Natural killer cell (primary cell): ENCODE measurements at places on chromosomes 6 and 20.

DNA sequence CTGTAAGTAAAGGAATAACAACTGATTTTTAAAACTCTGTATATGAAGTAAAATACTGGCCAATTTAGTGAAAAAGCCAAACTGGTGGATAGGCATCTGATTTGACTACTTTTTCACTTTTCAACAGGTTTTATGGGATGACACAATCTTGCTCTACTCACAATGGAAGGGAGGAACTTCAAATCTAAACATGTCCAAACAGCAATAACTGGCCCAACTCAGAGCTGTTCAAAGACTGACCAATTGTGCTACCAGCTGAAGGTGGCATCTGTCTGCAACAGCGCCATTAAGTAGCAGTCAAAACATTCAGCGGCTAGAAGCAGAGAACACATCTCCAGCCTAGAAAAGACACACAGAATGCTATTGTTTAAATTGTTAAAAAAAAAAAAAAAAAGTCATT lies 44.6 kb downstream of the SESN1 start:
- DNase-seq: no peak
- H3K27ac ChIP-seq: no peak overlapping the region
- H3K4me1 ChIP-seq: no peaks in the 10 kb centered on the region
- no peaks in the 10 kb centered on the region for H3K36me3 ChIP-seq
- no peak overlapping the region for H3K4me3 ChIP-seq

DNA sequence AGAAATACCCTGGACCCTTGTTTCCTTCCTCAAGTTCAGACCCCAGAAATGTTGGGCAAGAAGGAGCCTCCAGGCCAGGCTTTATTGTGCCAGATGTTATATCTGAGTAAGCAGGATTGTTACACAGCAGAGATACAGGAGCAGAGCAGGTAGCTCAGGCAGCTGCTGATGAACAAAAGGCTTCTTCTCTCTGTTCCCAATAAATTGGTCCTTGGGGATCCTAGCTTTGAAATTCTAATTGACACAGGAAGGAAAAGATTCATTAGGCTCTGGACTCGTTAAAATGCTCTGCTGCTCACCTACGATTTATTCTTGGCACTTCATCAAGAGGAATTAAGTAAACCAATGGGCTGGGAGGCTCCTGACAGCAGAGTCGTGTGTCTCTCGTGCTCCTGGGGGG lies 54.2 kb downstream of the RALY start:
- peaks cover 4% of the 10 kb centered on the region for H3K4me1 ChIP-seq
- H3K36me3 ChIP-seq: no peaks in the 10 kb centered on the region
- DNase-seq: no peak

- no peaks in the 10 kb centered on the region for H3K27me3 ChIP-seq
- H3K4me1 ChIP-seq: no peaks in the 10 kb centered on the region
- no peak overlapping the region for H3K4me3 ChIP-seq
- H3K27ac ChIP-seq: no peak overlapping the region
- DNase-seq: no peak
Observed at GRCh38 chr6:73329201-73329600, 24.9 kb downstream of the DPPA5 start.

GRCh38 chr6:168574075-168574698 lies 133.2 kb downstream of the SMOC2 start:
- no peaks in the 10 kb centered on the region for H3K27me3 ChIP-seq
- no peak for DNase-seq
- H3K27ac ChIP-seq: no peak overlapping the region
- no peaks in the 10 kb centered on the region for H3K4me1 ChIP-seq

DNA sequence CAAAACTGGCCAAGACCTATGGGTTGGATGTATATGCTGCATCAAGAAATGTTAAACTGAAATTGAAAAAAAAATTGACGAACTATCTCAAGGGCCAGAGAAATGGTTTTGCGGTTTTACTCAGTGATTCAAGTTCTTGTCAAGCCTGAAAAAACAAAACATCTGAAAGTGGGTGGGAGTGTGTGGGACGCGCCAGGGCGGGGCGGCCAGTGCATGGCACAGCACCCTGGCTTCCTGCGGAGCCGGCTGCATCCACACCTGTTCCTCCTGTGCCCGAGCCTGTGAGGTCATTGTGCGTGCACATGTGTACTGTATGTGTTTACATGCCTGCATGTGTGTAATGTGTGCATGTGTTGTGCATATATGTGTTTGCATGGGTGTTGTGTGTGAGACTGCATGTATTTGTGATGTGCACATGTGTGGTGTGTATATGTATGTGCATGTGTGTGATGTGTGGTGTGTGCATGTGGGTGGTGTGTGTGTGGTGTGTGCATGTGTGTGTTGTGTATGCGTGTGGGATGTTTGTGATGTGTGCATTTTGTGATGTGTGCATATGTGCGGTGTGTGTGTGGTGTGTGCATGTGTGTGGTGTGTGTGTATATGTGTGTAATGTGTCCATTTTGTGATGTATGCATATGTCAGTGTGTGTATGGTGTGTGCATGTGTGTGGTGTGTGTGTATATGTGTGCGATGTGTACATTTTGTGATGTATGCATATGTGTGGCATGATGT lies 59.8 kb downstream of the CDH4 start:
- H3K27me3 ChIP-seq: no peaks in the 10 kb centered on the region
- no peak overlapping the region for H3K27ac ChIP-seq
- H3K36me3 ChIP-seq: no peaks in the 10 kb centered on the region
- no peaks in the 10 kb centered on the region for H3K4me1 ChIP-seq
- no peak for DNase-seq

- H3K27me3 ChIP-seq: no peaks in the 10 kb centered on the region
- H3K4me3 ChIP-seq: no peak overlapping the region
- no peak for DNase-seq
- no peaks in the 10 kb centered on the region for H3K36me3 ChIP-seq
- no peak overlapping the region for H3K27ac ChIP-seq
Observed at GRCh38 chr20:16107172-16107870, 465.9 kb downstream of the KIF16B start.
